Activated CD8-positive, alpha-beta memory T cell treated with anti-CD3 and anti-CD28 coated beads, Interleukin-2, amount 10 ng/mL, durations not matched to agents 7 days and 5 days (primary cell): ENCODE measurements at places on chromosomes 6 and 20. TPM values are rescaled to one million over a fixed set of nuclear protein-coding genes. Genes with fewer than 3 reads are reported as not detected.

GRCh38 chr6:27922949-27923348 lies 10.8 kb upstream of the OR2B2 start:
- no peaks in the 10 kb centered on the region for H3K36me3 ChIP-seq
- peaks cover 27% of the 10 kb centered on the region for H3K27me3 ChIP-seq
- no peak overlapping the region for H3K27ac ChIP-seq
- no peak for DNase-seq
- no peaks in the 10 kb centered on the region for H3K4me1 ChIP-seq
- H3K4me3 ChIP-seq = no peak overlapping the region

The TOX2 gene
- total RNA-seq = 1.8 TPM

GRCh38 chr6:169008641-169009257 lies 244.9 kb downstream of the THBS2 start:
- DNase-seq = no peak
- peaks cover 3% of the 10 kb centered on the region for H3K27me3 ChIP-seq

- H3K4me1 ChIP-seq = peaks cover 51% of the 10 kb centered on the region
- DNase-seq = no peak
- peaks cover 2% of the 10 kb centered on the region for H3K36me3 ChIP-seq
- H3K4me3 ChIP-seq = peak overlapping the region; percentile 71
- peak overlapping the region; percentile 96 for H3K27ac ChIP-seq
- no peaks in the 10 kb centered on the region for H3K27me3 ChIP-seq
Measured at GRCh38 chr20:53872081-53872541, 198.3 kb downstream of the BCAS1 start.

The MYBL2 gene
- 114 TPM for total RNA-seq

The MOG gene
- total RNA-seq = not detected
